A549 treated with AZD2906 at 1 μM for 4 hours (cell line): ENCODE measurements at places on chromosomes 2 and 18. TPM values are rescaled to one million over a fixed set of nuclear protein-coding genes. Genes with fewer than 3 reads are reported as not detected.

Gene APOB
- under 0.01 to 0.14 TPM (median 0.04 TPM) in 4 of 5 replicates, not detected in the other for total RNA-seq

Gene PLGLB1
- 0.20 to 0.66 TPM (median 0.38 TPM) in 5 replicates for total RNA-seq

Gene GRB14
- total RNA-seq: 3.9 to 5.6 TPM (median 5.1 TPM) in 5 replicates

Gene FOXI3
- 0.05 to 0.06 TPM (median 0.05 TPM) in 4 of 5 replicates, not detected in the other for total RNA-seq

Gene CFAP65
- total RNA-seq: 0.11 to 0.32 TPM (median 0.17 TPM) in 5 replicates

Gene NYAP2
- 0.02 TPM in 2 of 5 replicates, not detected in the others for total RNA-seq

Gene LYG2
- not detected in 5 replicates for total RNA-seq

Gene ZNF892
- total RNA-seq: 0.21 to 0.95 TPM (median 0.65 TPM) in 5 replicates
